ENCODE measurements at places on chromosomes 11 and 22.
A peak's percentile ranks its signal among the peaks of the same experiment; 100 is the strongest.

- H3K27me3 ChIP-seq, result no peaks in the 10 kb centered on the region
- H3K27ac ChIP-seq, result peak overlapping the region; percentile 99
- DNase-seq, result no peak
- peak overlapping the region; percentile 96 for H3K4me3 ChIP-seq
- peaks cover 51% of the 10 kb centered on the region for H3K36me3 ChIP-seq
These were observed 2.0 kb downstream of the CD3E start for GRCh38 chr11:118306556-118306955.

GRCh38 chr11:19567996-19568395 lies 144.6 kb upstream of the NAV2 start:
- H3K36me3 ChIP-seq, result no peaks in the 10 kb centered on the region
- H3K4me3 ChIP-seq, result no peak overlapping the region
- H3K27ac ChIP-seq, result no peak overlapping the region
- H3K27me3 ChIP-seq, result peaks cover 4% of the 10 kb centered on the region
- DNase-seq, result no peak

DNA sequence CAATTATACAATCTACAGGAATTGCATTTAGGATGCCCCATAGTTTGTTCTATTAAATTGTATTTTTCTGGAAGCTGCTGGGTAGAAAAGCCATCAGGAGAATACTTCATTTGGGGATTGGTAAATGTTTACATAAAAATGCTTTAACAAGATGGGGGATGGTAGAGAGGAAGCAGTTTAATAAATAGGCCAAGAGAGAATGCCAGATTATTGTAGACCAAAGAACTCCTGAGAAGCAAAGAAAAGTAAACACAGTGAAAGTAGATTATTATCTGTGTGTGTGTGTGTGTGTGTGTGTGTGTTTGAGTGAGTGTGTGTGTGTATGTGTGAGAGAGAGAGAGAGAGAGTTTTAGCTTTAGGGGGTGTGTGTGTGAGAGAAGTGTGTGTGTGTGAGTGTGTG lies 820.4 kb upstream of the CCDC90B start:
- H3K36me3 ChIP-seq, result no peaks in the 10 kb centered on the region
- H3K4me1 ChIP-seq, result no peaks in the 10 kb centered on the region
- no peak overlapping the region for H3K4me3 ChIP-seq
- no peaks in the 10 kb centered on the region for H3K27me3 ChIP-seq

- H3K4me1 ChIP-seq, result no peaks in the 10 kb centered on the region
- no peak for DNase-seq
- H3K27me3 ChIP-seq, result peaks cover 27% of the 10 kb centered on the region
- H3K27ac ChIP-seq, result no peak overlapping the region
- H3K36me3 ChIP-seq, result no peaks in the 10 kb centered on the region
- H3K4me3 ChIP-seq, result no peak overlapping the region
These were observed 35.9 kb upstream of the PRDM11 start for GRCh38 chr11:45110562-45110961.

DNA sequence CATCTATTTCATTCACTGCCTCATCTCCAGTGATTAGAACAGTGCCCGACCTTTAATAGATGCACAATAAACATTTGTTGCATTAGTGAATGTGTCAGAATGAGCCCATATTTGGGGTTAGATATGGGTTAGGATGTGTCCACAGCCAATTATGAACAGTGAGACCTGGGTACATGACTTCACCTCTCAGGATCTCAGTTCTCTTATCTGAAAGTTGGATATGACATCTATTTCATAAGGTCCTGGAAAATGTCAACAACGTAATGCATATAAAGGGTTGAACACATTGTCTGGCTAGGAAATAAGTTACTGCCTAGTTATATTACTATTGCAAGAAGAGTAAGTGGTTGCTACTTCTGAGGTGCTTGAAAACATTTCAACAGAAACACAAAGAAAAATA lies 79.7 kb upstream of the LDLRAD3 start:
- H3K27me3 ChIP-seq, result peaks cover 2% of the 10 kb centered on the region
- no peak for DNase-seq
- no peak overlapping the region for H3K4me3 ChIP-seq
- no peaks in the 10 kb centered on the region for H3K4me1 ChIP-seq

- H3K27ac ChIP-seq, result no peak overlapping the region
- peaks cover 5% of the 10 kb centered on the region for H3K4me1 ChIP-seq
- no peak for DNase-seq
- H3K27me3 ChIP-seq, result peaks cover 31% of the 10 kb centered on the region
- no peak overlapping the region for H3K4me3 ChIP-seq
These were observed 5.6 kb downstream of the TPBGL start for GRCh38 chr11:75246006-75246670.

- no peaks in the 10 kb centered on the region for H3K27me3 ChIP-seq
- no peaks in the 10 kb centered on the region for H3K36me3 ChIP-seq
- peak overlapping the region; percentile 28 for H3K27ac ChIP-seq
- H3K4me3 ChIP-seq, result peak overlapping the region; percentile 65
These were observed 29.1 kb upstream of the BIRC3 start for GRCh38 chr11:102287964-102288724.

GRCh38 chr11:86723281-86723680 lies 50.9 kb upstream of the ME3 start:
- no peak overlapping the region for H3K27ac ChIP-seq
- H3K27me3 ChIP-seq, result peaks cover 8% of the 10 kb centered on the region
- H3K4me3 ChIP-seq, result no peak overlapping the region
- DNase-seq, result no peak
- no peaks in the 10 kb centered on the region for H3K36me3 ChIP-seq

- no peak overlapping the region for H3K27ac ChIP-seq
- no peak for DNase-seq
- H3K36me3 ChIP-seq, result peaks cover 4% of the 10 kb centered on the region
- H3K4me3 ChIP-seq, result no peak overlapping the region
- H3K4me1 ChIP-seq, result peaks cover 22% of the 10 kb centered on the region
These were observed 2.8 kb upstream of the NDUFS8 start for GRCh38 chr11:68027667-68028066.

GRCh38 chr11:75538150-75538942 lies 12.6 kb upstream of the GDPD5 start:
- no peak overlapping the region for H3K4me3 ChIP-seq
- H3K36me3 ChIP-seq, result no peaks in the 10 kb centered on the region
- DNase-seq, result no peak
- peaks cover 31% of the 10 kb centered on the region for H3K4me1 ChIP-seq
- H3K27ac ChIP-seq, result no peak overlapping the region

DNA sequence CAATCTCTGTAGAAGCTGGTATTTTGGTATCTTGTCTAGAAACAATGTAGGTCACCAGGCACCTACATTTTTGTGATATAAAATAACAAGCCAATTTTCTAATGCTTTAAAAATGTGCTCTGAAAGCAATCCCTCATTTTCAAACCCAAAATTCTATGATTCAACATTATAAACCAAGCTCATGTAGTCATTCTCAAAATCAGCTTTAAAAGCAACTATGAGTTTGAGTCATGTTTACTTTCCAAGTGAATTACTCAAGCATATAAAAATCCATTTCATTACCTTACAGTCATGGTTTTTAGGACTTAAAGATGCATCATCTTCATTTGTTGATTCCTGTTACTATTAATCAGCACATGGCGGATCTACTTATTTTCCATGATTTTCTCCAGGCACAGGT lies 216.4 kb downstream of the GRM5 start:
- H3K4me1 ChIP-seq, result peaks cover 12% of the 10 kb centered on the region
- no peaks in the 10 kb centered on the region for H3K27me3 ChIP-seq
- peaks cover 6% of the 10 kb centered on the region for H3K36me3 ChIP-seq
- H3K4me3 ChIP-seq, result no peak overlapping the region

- peaks cover 14% of the 10 kb centered on the region for H3K27me3 ChIP-seq
- no peak overlapping the region for H3K27ac ChIP-seq
- no peaks in the 10 kb centered on the region for H3K4me1 ChIP-seq
These were observed 77.9 kb upstream of the HSD17B12 start for GRCh38 chr11:43602670-43603069.

DNA sequence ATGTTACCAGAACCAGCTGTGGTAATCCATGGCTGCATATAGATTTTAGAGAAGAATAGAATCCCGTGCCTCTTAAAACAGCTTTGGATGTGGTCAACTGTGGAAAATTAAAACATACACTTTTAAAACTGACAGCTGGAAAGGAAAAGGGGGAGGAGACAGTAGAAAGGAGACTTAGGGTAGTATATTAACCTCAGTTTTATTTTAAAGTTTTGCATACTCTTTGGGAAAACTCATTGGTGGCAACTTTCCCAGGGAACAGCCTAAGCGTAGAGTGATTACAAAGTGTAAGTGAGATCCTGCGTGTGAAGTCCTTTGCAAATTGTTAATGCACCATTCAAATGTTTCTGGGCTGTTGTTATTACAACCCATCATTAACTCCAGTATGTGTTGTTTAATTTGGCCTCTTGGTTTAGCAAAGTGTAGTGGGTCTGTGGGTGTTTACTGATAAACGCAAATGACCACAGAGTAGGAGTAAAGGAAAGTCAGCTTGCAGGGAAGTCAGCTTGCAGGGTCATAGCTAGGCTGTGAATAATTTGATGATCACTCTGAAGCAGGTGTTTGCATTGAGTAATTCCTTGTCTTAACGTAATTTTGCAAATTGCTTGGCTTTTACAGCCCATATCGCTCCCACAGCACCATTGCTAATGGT lies 88.0 kb upstream of the DBX1 start:
- H3K27ac ChIP-seq, result no peak overlapping the region
- H3K4me3 ChIP-seq, result no peak overlapping the region
- no peak for DNase-seq
- H3K36me3 ChIP-seq, result no peaks in the 10 kb centered on the region
- H3K27me3 ChIP-seq, result peaks cover 11% of the 10 kb centered on the region

DNA sequence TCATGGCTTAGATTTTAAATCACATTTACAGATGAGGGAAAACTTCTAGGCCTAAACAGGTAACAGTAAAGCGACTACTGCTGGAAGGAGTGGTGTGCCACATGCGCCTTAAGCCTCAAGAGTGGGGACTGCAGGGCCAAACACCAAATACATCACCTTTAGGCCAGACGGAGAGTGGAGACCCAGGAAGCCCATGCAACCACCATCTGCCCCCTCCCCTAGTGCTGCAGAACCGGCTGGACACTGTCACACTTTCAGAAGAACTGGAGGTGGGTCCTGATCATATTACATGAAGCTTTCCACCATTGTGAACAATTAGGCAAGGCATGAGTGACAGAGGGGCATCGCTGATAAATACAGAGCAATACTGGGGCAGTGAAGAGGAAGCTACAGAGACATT lies 28.9 kb downstream of the SLC25A18 start:
- no peaks in the 10 kb centered on the region for H3K27me3 ChIP-seq
- no peak for DNase-seq
- H3K4me1 ChIP-seq, result peaks cover 2% of the 10 kb centered on the region
- H3K36me3 ChIP-seq, result peaks cover 24% of the 10 kb centered on the region
- no peak overlapping the region for H3K4me3 ChIP-seq
- H3K27ac ChIP-seq, result no peak overlapping the region

DNA sequence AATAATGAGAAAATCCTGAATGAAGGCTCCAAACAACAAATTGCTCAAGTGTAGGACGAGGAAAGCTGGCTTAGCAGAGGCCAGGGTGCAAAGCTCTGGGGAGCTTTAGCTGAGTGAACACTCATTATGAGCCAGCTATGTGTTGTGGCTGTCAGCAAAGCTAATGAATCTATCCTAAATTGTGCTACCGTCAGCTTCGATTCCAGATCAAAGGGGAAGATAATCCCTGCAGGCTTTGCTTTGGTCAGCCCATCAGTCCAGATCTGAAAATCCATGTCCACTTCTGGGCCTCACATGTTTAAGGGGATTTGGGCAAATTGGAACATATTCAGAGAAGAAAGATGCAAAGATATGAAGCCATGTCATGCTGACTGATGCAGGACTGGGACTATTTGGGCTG lies 180.9 kb upstream of the ZBED5 start:
- no peaks in the 10 kb centered on the region for H3K36me3 ChIP-seq
- H3K4me3 ChIP-seq, result no peak overlapping the region
- no peak overlapping the region for H3K27ac ChIP-seq
- DNase-seq, result no peak
- H3K4me1 ChIP-seq, result peaks cover 2% of the 10 kb centered on the region
- peaks cover 5% of the 10 kb centered on the region for H3K27me3 ChIP-seq

- no peaks in the 10 kb centered on the region for H3K27me3 ChIP-seq
- DNase-seq, result no peak
- H3K4me1 ChIP-seq, result peaks cover 8% of the 10 kb centered on the region
- no peak overlapping the region for H3K4me3 ChIP-seq
- peak overlapping the region; percentile 28 for H3K27ac ChIP-seq
These were observed 16.9 kb upstream of the SPTY2D1 start for GRCh38 chr11:18650859-18651557.

DNA sequence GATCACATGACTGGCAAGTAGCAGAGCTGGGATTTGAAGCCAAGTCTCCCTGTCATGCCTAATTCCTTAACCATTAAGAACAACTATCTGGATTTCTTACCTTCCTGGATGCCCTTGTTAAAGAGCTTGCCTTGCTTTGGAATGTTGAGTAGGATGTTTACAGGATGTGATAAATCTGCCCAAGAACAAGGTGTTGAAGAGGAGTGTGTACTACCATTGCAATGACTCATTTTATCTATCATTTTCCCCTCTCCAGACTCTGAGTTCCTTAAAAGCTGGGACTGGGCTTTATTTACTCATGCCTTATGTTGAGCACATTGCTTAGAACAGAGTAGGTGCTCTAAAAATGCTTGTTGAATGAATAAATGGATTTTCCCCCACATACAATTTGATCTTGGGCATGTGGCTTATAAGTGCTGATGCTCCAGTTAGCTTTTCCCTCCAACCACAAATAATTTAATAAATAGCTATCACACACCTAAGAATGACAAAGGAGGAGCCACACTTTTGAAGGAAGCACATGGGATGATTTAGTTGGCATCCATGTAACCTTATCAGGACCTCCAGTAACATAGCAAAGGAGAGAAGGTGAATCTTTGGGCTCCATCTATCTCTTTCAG lies 268.6 kb upstream of the SESN3 start:
- peaks cover 3% of the 10 kb centered on the region for H3K36me3 ChIP-seq
- peaks cover 3% of the 10 kb centered on the region for H3K27me3 ChIP-seq
- no peak for DNase-seq
- H3K4me1 ChIP-seq, result no peaks in the 10 kb centered on the region
- no peak overlapping the region for H3K27ac ChIP-seq

DNA sequence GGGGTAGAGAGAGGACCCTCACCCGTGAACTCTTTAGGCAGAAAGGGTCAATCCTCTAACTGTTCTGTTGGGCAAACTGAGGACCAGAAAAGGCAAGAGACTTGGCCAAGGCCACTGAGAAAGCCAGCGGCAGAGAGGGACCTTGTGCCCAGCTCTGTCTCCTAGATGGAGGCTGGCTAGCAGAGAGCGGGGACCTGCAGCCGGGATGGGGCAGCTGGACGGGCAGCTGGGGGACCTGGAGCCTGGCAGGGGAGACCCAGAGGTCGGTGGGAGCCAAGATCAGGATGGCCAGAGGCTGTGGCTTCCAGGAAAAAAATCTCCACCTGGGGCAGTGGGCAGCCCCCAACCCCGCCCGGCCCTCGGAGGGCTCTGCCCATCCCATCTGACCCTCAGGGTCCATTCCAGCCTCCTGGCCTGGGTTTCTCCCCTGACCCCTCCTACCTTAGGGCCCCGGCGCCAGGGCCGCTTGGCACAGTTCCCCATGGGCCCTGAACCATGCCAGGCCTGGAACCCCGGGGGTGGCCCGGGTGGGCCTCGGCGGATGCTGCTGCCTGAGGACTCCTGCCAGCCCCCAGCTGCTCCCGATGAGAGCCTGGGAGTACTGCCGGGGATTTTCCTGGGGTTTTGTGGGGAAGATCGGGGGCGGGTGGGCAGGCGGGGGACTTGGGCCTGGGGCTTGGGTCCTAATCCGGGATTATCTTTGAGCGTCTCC lies at the start of gene CABP2:
TSS of gene CABP2 (minus strand) at position 603 of the 712 bp plus-strand sequence. CDS start at position 483, 120 bp downstream.
- no peak for DNase-seq
- no peak within 1 kb of the TSS for H3K4me3 ChIP-seq
- H3K4me1 ChIP-seq, result no peaks in the 10 kb centered on the region
- H3K36me3 ChIP-seq, result no peaks in the 10 kb centered on the region
- H3K27ac ChIP-seq, result no peak within 1 kb of the TSS
